GM20000 (cell line): ENCODE measurements at places on chromosomes 2 and 18.

- DNase-seq, result no peak
Observed at GRCh38 chr2:127362971-127363370, 24.8 kb downstream of the MAP3K2 start.

DNA sequence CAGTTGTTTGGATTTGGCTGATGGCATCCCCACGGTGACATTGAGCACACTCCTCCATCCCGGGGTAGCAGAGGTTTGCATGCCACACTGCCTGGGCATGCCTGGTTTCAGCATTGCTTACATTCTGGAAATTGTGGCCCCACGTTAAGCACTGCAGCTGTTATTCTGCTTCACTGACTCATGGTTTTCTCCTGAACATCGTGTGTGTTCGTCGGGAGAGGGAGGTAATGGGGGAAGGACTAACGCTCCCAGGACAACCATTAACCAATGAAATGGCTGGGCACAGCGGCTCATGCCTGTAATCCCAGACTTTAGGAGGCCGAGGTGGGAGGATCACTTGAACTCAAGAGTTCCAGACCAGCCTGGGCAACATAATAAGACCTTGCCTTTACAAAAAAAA, 28.2 kb upstream of the YWHAQ start:
- DNase-seq, result no peak

- DNase-seq, result no peak
Observed at GRCh38 chr18:23244401-23244800, 109.1 kb downstream of the CABLES1 start.

- DNase-seq, result no peak
Observed at GRCh38 chr2:184524551-184525382, 73.6 kb upstream of the ZNF804A start.

DNA sequence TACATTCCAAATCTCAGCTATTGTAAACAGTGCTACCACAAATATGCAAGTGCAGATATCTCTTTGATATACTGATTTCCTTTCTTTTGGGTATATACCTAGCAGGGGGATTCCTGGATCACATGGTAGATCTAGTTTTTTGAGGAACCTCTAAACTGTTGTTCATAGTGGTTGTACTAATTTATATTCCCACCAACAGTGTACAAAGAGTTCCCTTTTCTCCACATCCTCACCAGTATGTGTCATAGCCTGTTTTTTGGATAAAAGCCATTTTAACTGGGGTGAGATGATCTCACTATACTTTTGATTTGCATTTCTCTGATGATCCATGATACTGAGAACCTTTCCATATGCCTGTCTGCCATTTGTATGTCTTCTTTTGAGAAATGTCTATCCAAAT, 6.3 kb upstream of the CCNT2 start:
- no peak for DNase-seq

GRCh38 chr18:48749768-48750167, 201.0 kb downstream of the SMAD7 start:
- DNase-seq, result no peak

DNA sequence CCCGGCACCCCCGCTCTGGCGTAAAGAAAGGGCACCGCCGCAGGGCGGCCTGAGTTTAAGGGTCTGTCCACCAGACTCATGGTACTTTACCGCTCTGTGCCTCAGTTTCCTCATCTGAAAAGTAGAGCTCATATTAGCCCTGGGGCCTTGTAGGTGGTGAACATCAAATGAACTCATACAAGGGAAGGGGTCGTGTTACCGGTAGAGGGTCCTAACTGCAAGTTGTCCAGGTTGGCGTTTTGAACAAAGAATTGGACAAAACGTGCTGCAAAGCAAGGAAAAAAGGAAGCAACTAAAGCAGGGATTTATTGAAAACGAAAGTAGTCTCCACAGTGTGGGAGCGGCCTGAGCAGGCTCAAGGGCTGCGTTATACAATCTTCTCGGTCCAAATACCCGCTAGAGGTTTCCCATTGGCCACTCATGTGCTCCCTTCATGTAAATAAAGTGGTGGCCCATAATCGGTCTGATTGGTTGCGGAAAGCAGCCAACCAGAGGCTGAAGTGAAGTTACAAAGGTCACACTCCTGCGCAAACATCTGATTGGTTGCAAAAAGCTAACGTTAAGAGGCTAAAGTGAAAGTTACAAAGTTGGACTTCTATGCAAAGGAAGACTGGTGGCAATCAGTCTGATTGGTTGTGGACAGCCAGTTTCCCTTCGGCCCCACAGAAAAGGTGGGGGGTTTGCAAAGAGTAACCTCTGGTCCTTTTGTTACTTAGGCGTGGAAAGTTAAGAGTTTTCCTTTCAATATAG, 80.7 kb upstream of the LDLRAD4 start:
- DNase-seq, result peak; percentile 92

GRCh38 chr2:226733189-226733858, 66.3 kb downstream of the IRS1 start:
- no peak for DNase-seq

DNA sequence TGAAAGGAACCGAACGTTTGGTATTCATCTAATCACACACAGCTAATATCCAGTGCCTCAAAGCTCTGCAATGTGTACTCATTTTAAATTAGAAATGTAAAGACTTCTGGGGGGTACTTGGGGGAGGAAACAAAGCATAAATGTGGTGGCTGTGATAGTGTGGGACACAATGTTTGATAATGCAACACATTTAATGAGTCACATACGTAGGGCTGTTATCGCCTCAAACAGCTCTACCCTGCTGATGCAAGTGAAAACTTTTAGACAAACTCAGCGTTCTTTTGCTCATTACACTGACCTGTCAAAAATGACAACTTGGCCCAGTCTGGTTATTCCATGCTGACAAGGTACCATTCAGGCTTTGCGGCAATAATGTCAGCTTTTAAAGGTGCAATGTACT, 1227.1 kb upstream of the CELF4 start:
- DNase-seq, result no peak
